NB4 (cell line): ENCODE measurements at places on chromosomes 5 and 9.

GRCh38 chr9:136978073-136978864 lies 965 bp downstream of the PTGDS start:
- no peak for DNase-seq

GRCh38 chr9:107409581-107410389 lies 79.8 kb downstream of the KLF4 start:
- DNase-seq = no peak

DNA sequence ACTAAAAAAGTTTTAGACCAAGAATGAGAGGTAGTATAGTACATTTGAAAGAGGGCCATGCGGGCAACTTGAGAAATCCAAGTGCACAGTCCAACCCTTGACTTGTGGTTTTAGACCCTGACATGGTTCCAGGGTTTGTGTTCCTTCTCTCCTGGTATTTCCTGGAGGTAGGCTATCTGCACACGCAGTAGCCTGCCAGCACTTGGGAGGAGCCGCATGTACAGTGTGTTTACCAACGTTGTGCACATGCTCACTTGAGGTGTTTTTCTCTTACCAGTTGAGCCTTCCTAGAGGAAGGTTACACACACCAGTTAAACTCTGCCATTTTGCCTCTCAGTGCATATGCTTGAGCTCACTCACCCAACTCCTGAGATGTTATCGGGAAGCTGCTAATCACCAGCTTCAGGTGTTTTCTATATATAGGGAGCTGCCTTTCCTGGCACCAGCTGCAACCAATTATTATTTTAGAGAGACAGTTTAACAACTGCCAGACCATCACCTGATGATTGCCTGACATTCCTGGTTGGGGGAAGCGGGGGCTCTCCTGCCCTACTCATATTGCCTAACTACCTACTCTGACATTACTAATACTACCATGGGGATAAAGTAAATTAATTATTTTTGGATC lies 593.4 kb upstream of the TUSC1 start:
- no peak for DNase-seq

GRCh38 chr5:68949256-68949655 lies 144.6 kb upstream of the SLC30A5 start:
- no peak for DNase-seq

DNA sequence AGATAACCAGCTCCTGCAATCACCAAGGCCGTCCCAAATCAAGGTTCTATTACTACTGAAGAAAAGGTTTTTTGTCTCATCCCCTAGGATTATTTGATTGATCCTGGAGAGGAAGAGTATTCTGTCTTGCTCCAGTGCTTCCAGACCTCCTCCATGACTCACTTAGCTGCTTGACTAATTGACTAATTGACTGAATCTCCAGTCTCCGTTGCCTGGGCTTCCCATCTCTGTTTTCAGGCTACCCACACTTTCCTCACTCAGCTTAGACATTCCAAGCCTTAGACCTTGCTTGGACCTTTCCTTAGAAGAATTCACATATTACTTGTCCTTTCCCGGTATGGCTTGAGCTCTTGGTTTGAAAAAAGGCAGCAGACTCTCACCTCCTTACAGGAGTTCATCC lies 60.6 kb downstream of the FRMD3 start:
- no peak for DNase-seq
